ENCODE measurements at places on chromosomes 4 and X.

DNA sequence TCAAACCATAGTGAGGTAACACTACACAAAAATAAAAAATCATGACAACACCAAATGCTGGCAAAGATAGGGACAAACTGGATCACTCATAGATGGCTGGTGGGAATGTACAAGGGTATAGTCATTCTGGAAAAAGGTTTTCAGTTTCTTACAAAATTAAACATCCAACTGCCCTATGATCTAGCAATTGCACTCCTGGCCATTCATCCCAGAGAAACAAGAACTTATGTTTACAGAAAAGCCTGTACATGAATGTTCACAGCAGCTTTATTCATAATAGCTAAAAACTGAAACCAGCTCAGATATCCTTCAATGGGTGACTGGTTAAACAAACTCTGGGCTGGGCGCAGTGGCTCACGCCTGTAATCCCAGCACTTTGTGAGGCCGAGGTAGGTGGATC is 43.3 kb downstream of the NYX start:
- no peak for DNase-seq

- DNase-seq: no peak
These were observed 34.9 kb upstream of the SH3RF1 start for GRCh38 chr4:169305651-169306050.

- DNase-seq: no peak
These were observed 24.2 kb downstream of the PCDH7 start for GRCh38 chr4:30744386-30744785.

DNA sequence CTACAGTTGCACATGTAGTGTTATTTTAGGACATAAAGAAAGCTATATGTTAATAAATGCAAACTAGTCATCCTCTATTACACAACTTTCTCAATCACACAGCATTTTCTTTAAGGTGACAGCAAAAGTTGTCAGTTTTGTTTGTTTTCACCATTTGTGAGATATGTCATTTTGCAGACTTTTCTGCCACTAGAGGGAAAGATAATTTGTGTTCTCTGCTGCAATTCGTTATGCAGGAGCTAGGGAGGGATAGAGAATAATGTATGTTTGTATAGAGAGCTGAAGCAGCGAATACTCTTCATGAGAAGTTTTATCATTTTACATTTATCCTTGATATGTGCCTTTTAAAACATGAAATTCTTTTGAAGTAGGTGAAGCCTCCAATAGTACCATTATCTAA is 670.6 kb upstream of the ATOH1 start:
- no peak for DNase-seq

DNA sequence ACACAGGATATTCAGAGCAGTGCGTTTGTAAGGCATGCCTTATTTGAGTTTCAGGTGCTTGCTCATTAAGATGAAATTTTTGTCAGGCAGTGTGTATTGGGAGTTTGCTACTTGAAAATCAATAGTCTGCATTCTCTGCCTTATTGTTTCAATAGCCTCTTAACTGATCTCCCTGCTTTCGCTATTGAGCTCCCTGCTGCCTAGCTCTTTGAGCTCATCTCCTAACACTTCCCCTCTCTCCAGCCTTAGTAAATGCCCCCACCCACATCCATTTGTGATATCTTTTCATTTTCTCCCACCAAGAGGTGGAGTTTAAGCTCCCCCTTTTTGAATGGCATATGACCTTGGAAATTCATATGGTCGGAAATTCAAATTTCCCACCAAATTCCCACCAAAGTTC is 256.6 kb downstream of the IL1RAPL1 start:
- no peak for DNase-seq

GRCh38 chr4:138775890-138776289 is 239.7 kb upstream of the NOCT start:
- DNase-seq: no peak

DNA sequence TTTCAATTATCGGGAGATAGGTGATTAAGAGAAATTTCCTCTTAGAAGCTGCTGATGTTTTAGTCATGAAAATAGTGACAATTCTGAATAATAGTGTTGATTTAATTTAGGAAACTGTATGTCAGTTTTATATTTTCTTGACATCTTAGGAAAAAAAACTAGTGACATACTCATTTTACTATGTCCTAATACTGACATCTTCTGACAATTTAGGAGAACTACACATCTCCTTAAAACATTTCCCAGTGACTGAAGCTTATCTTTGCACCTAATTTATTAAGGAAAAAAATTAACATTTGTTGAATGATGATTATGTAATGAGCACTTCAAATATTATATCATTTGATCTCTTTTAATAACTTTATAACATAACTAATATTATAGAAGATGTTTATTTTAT is 42.0 kb upstream of the RBMXL3 start:
- no peak for DNase-seq

- DNase-seq: no peak
These were observed 15.4 kb upstream of the FHDC1 start for GRCh38 chr4:152920768-152921167.

- DNase-seq: no peak
These were observed 193.0 kb downstream of the TRIML1 start for GRCh38 chr4:188332265-188332664.

DNA sequence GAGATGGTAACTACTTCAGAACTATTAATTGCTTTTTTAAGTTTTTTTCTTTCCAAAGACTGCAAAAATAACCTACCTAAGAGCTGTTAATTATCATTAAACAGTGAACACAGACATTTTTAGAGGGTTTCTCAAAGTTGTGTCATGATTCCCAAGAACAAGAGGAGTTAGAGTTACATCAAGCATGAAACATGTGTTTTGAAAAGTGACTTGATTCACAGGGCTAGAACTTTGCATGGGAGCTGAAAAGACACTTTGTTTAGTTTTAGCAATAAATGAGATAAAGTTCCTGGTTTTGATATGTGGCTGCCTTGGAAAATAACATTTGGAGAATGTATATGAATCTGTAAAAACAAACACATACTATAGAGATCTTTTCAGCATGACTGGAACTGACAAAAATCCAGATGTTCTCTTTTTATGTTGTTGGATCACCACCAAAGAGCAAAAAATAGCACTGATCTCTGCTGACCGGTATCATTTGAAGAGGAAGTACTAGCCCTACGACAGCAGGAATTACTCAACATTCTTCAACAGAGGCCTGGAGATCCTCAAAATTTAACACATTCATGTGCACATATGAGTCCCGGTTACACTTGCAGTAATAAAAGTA is 173.0 kb upstream of the PCDH18 start:
- no peak for DNase-seq

DNA sequence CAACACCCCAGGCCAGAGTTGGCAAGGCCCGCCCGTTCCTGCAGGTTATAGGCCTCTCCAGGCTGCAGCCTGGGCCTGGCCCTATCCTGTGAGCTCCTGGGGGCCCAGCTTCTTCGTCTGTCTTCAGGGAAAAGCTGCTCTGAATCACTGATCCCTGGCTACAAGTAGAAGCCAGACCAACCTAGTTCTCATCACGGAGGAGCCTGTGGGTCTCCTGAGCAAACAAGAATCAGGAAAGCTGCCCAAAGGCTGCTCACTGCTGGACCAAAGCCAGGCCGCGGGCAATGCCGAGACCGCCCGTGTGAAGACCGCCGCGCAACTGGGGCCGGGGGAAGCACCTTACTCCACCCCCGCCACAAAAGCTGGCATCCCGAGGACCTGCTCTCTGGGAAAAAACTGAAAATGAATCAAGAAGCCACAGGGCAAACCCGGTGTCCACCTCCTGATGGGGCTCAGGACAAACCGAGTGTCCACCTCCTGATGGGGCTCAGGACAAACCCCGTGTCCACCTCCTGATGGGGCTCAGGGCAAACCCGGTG is 12.8 kb downstream of the CTBP1 start:
- no peak for DNase-seq

- no peak for DNase-seq
These were observed 194.8 kb upstream of the RASGEF1B start for GRCh38 chr4:81666491-81666890.

All from COR-L47 (cell line).